Non-pigmented ciliary epithelial cell (primary cell): ENCODE measurements at places on chromosomes 4 and X.

DNA sequence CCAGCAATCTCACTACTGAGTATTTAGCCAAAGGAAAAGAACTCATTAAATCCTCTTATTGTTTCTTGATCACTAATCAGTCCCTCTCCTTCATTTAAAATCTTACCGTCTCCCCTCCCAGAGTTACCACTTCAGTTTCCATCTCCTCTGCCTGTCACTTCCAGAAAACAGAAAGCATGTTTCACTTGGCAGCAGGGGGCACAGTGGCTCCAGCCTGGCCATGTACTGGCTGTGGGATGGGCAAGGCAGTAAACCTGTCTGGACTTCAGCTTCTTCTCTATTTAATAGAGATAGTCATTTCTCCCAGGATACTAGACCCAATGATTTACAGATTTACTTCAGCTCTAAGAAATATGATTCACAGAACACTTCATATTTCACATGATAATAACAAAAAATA, 63.2 kb downstream of the CD40LG start:
- DNase-seq: no peak

- no peak for DNase-seq
Observed at GRCh38 chrX:151722241-151722846, 6.5 kb downstream of the FATE1 start.

DNA sequence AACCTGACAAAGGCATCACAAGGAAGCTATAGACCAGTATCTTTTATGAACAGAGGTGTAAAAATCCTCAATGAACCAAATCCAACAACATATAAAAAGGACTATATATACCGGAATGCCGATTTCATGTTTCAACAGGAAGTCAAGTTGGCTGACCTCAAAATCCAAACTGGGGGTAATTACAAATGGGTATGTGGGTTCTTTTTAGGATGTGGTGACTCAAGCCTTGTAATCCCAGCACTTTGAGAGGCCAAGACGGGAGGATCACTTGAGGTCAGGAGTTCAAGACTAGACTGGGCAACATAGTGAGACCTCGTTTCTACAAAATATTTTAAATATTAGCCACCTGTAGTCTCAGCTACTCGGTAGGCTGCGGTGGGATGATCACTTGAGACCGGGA, 10.4 kb downstream of the PRSS48 start:
- DNase-seq: no peak

GRCh38 chr4:77493120-77493752, 112.4 kb upstream of the CXCL13 start:
- DNase-seq: no peak

GRCh38 chr4:1767770-1768366, 25.2 kb upstream of the FGFR3 start:
- DNase-seq: no peak

GRCh38 chr4:94452476-94453371, 982 bp downstream of the PDLIM5 start:
- no peak for DNase-seq

DNA sequence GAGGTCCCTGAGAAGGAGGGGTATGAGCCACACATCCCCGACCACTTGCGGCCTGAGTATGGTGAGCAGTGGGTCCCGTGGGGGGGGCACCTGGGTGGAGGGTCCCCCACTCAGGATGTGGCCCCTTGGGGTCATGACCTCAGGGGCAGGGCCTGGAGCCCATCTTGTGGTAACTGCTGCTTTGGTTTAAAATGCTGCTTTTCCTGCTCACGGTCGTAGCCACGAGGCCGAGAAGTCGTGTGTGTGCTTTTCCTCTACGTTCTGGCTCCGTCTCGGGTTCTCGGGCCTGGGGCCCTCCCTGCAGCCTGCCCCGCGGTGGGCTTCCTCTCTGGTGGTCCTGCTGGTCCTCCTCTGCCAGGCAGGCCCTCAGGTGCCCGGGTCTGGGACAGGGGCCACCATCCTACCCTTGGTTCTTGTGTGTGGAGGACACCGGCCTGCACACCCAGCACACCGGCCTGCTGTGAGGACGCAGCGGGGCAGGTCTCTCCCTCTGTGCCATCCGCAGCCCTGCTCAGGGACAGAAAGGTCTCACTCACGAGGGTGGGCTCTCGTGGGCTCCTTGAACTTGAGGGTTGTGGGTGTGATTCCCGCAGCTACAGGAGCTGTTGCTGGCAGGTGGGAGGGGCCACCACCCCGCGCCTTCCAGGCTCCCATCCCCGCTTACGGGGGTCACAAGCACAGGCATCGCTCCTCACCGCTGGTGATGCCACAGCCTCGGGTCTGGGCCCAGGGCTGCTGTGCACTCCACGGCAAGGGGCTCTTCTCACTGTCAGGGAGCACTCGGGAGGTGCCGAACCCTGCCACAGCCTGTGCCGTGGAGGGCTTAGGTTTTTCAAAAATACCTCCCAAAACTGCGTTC, 19.6 kb downstream of the UVSSA start:
- no peak for DNase-seq

GRCh38 chr4:30461218-30461617, 259.0 kb upstream of the PCDH7 start:
- DNase-seq: no peak

- no peak for DNase-seq
Observed at GRCh38 chrX:45329217-45329616, 128.5 kb upstream of the DIPK2B start.

GRCh38 chr4:142977182-142977581, 131.1 kb upstream of the INPP4B start:
- no peak for DNase-seq

DNA sequence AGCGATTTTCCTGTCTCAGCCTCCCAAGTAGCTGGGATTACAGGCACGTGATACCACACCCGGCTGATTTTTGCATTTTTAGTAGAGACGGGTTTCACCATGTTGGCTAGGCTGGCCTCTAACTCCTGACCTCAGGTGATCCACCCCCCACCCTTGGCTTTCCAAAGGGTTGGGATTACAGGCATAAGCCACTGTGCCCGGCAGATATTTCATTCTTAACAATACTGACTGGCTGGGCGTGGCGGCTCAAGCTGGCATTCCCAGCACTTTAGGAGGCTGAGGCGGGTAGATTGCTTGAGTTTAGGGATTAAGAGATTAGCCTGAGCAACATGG, 1.3 kb downstream of the PQBP1 start:
- no peak for DNase-seq

- DNase-seq: no peak
Observed at GRCh38 chr4:125432078-125432477, 117.3 kb downstream of the FAT4 start.

DNA sequence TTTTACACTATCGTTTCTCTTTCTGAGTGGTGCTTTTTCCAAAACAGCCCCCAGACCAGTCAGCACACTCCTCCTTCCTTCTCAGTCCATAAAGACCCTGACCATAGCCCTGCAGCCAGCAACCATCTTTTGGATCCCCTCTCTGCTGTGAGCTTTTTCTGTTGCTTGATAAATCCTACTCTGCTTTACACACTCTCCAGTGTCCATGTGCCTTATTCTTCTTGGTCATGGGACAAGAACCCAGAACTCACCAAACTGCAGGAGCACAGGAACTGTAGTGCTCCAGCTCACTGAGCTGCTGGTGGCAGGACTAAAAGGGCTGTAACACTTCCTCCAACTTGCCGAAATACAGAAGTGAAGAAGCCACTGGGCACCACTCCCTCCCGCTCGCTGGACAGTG, 32.5 kb downstream of the COX18 start:
- DNase-seq: no peak

GRCh38 chr4:163568843-163569242, 74.4 kb downstream of the TMA16 start:
- DNase-seq: no peak

DNA sequence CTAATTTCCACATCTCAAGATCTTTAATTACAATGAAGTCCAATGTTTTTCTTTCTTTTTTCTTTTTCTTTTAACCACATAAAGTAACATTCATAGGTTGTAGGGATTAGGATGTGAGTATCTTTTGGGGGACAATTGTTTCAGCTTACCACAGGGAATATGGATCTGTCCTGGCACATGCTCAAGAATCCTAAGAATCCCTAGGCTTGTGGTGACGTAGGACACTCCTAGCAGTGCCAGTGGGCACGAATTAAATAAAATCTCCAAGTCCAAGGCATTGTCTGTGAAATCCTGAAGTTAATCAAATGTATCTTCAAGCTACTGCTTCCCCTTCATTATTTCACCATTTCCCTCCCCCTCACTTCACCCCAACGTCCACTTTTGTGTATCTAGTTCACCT, 2.6 kb upstream of the LAS1L start:
- no peak for DNase-seq

DNA sequence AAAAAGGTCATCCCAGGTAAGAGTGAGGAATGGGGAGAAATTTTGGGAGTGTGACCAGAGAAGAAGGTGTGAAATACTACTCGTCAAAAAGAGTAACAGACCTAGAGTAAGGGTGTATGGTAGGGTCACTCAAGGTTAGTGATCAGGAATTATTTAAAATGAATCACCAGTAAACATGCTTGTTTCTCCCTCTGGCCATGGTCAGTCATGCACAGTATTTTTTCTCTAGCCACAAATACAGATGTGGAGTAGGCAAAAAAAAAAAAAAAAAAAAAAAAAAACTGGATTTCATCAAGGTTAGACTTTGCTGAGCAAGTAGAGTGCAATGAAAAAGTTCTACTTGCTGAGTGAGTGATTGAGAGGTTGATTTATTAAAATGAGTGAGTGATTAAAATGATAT, 34.2 kb upstream of the SLIT2 start:
- no peak for DNase-seq

GRCh38 chrX:87580862-87581261, 63.3 kb downstream of the KLHL4 start:
- DNase-seq: no peak

GRCh38 chrX:65821721-65822496, 154.5 kb downstream of the MSN start:
- DNase-seq: no peak
